Epithelial cell of umbilical artery (primary cell): ENCODE measurements at places on chromosomes 1 and 21. TPM values are rescaled to one million over a fixed set of nuclear protein-coding genes. Genes with fewer than 3 reads are reported as not detected.

FCN3 gene
- total RNA-seq, result under 0.01 TPM in 1 of 2 replicates, not detected in the other

AMPD1 gene
- not detected in 2 replicates for total RNA-seq

KRTAP19-3 gene
- total RNA-seq, result not detected in 2 replicates

ANGPTL3 gene
- total RNA-seq, result not detected in 2 replicates

NECTIN4 gene
- total RNA-seq, result 0.15 and 0.32 TPM in 2 replicates

HMCN1 gene
- 8.7 and 10.1 TPM in 2 replicates for total RNA-seq

MROH9 gene
- not detected in 2 replicates for total RNA-seq

TFF3 gene
- not detected in 2 replicates for total RNA-seq

RAB7B gene
- total RNA-seq, result 0.15 TPM in 1 of 2 replicates, not detected in the other

KLHDC9 gene
- 0.65 and 2.9 TPM in 2 replicates for total RNA-seq

CD1B gene
- not detected in 2 replicates for total RNA-seq

ARHGEF16 gene
- 0.32 and 0.46 TPM in 2 replicates for total RNA-seq

ANKRD45 gene
- under 0.01 and 0.46 TPM in 2 replicates for total RNA-seq

TDRD5 gene
- total RNA-seq, result not detected in 2 replicates
